ENCODE measurements at places on chromosomes 7 and 10.

- DNase-seq = no peak
These were observed 147.0 kb downstream of the HBP1 start for GRCh38 chr7:107315716-107316220.

GRCh38 chr7:139949629-139950028, 113.1 kb downstream of the PARP12 start:
- DNase-seq = no peak

- DNase-seq = no peak
These were observed 63.3 kb upstream of the PRKG1 start for GRCh38 chr10:51010977-51011376.

DNA sequence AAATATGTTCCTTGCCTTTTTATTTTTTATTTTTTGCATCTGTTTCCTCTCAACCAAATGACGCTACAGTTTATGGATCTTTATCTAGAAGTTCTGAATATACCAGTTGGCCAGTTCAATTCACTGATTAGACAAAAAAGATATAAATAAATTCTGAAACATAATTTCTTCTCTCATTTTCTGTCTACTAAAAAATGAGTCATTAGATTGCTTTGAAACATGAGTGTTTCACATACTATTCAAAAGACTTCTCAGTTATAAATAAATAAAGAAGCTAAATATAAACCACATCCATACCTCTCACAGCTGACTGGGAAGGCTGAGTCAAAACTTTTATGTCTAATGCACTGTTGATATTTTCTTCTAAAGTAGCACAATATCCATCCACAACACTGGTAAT, 97.6 kb upstream of the GPR22 start:
- DNase-seq = no peak

GRCh38 chr10:109743574-109743973, 179.7 kb downstream of the XPNPEP1 start:
- no peak for DNase-seq

- no peak for DNase-seq
These were observed 3.0 kb downstream of the UCMA start for GRCh38 chr10:13231190-13231589.

DNA sequence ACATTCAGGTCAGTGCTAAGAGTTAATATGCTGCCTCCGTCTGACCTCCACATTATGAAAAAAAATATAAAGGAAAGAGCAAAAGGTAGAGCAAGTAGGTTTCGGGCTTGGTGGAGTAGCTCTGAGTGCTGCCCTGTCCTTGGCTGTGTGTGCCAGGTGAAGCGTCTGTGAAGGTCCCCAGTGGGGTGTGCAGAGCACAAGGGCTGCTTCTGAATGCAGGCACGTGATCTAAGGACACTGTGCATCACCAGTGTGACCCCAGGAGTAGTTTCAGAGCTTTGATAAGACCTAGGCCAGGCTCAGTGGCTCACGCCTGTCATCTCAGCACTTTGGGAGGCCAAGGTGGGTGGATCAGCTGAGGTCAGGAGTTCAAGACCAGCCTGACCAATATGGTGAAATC, 36.0 kb downstream of the KLF6 start:
- no peak for DNase-seq

DNA sequence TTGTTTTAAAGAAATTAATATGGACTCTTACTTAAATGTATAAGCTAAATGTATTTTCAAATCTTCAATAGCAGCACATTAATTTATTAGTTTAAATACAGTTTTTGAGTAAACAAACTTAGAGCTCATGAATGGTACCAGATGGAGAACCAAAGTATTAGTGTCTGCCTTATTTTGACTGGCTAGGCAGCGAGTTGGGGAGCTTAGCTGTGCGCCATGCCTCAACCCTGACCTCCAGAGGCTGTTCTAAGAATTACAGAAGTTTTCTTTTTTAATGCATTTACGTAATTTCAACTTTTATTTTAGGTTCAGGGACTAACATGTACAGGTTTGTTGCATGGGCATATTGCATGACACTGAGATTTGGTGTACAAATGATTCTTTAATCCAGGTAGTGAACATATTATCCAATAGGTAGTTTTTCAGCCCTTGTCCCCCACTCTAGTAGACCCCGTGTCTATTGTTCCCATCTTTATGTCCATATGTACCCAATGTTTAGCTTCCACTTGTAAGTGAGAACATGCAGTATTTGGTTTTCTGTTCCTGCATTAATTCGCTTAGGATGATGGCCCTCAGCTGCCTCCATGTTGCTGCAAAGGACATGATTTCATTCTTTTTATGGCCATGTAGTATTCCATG, 166.8 kb downstream of the IQUB start:
- DNase-seq = no peak

DNA sequence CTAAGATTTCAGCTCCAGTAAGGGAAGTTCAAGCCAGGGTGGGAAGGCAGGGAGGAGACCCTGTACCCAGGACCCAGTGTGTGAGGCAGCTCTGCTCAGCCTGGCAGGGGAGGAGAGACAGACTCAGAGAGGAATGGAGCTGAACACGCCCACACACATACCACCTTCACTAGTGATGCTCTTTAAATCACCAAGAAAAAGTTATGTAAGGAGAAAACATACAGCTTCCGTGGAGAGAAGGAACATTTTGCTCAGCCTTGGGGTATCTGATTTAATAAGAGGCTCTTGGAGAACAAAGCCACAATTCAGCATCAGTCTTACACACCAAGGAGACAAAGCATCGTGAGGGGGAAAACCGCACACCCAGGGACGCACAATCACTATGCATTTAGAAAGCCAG, 62.9 kb downstream of the PRKAG2 start:
- no peak for DNase-seq

DNA sequence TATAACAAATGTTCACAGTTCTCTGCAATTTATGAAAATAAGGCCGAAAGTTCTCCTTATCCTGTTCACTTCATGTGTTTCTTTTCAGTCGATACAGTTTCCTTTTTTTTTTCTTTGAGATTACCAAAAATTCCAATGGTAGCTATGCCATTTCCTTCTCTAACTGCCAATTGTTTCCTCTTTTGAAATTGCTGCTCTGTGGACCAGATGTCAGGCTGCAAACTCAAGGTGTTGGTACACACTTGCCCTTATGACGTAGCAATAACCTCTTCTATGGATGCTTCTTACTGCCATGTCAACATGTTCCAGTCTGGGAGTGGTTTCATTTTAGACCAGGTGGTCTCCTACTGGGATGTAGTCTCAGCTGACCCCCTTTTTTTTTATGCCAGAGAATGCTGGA, 52.9 kb downstream of the CASD1 start:
- no peak for DNase-seq

DNA sequence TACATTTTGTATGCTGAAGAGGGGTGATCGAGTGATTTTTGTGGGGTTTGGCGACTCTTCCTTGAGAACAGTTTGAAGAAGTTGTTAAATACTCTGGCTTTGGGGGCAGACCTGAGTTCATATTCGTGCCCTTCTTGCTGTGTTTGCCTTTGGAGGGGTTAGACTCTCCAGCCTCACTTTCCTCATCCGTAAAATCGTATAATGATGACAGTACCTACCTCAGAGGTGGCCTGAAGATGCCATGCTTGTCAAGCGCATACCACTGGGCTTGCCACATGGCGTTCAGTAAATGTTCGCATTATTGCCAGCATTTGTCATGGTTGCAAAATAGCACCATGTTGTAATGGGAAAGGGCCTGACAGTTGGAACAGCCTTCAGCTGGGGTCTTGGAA, 1.3 kb downstream of the STK17A start:
- no peak for DNase-seq

DNA sequence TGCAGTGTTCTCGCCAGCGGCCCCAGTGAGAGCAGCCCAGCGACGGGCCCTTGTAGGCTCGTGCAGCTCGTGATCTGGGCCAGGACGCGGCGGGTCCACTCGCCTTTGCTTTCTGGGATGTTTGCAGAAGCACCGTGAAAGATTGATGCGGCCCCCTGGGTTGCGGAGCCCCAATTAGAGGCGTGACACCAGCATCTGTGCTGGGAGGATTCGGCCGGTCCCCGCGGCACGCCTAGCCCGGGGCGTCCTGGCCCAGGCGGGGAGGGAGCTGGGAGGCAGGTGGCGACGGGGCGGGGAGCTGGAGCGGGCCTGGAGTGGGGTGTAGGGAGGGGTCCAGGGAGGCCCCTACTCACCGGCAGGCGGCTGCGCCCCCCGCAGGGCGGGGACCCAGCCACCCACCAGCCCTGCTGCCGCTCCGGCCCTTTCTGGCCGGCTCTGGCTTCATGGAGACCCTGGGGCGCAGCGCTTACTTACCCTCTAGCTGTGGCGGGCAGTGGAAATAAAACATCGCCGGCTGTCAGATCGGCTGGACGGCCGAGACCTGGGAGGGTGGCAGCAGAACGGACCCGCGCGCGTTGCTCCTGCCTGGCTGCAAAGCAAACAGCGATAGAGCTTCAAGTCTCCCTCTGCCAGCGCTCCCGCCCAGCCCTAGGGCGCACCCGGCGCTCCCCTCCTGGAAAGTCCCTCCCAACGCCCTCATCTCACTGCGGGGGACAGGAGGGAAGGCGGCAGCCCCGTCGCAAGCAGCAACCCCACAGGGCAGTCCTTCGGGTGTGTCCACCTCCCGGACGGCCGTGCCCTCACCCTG, 752 bp downstream of the DRGX start:
- no peak for DNase-seq

DNA sequence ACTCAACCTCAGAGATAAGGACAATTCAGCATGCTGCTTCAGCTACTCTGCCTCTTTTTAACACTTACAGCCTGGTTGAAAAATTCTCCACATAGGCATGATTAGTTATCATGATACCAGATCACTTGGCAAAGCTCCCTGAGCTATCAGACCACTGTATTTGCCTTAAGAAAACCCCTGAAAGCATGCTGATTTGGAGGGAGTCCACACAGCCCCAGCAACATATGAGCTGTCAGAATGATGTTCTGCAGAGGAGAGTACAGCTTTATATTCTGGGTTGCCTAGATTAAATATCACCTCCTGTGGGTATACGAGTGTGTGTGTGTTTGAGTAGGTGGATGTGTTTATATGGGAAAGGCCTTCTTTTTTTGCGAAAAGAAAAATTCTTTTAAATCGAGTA, 170.2 kb upstream of the CHRM2 start:
- DNase-seq = no peak

DNA sequence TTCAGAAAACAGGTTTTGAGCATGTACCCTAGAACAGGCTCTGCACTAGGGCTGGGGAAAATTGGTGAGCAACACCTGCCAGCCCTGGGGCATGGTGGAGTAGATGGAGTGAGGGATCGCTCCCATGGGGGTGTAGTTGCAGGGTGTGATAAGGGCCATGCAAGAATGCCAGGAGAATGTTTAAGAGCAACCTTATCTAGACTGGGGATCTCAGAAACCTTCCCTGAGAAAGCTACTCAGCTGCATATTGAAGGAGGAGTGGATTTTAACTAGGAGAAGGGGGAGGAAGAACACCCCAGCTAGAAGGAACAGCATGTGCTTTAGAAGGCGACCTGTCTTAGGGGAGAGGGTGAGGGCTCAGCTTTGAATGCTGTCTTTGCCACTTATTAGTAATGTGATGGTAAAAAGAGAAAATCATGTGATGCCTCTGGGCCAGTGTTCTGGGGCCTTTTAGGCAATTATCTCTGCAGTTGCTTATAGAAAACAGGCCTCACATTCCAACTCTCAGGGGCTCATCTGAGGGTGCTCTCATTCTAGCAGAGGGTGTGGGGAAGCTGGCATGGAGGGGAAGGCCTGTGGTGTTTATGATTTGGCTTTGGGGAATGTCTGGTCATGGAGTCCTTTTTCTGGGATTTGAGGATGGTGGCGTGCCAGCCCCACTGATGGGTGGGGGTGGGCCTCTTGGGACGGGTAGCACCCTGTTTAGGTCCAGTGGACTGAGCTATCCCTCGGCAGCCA, 225.4 kb downstream of the BMPER start:
- no peak for DNase-seq

GRCh38 chr7:25031007-25031406, 51.0 kb upstream of the OSBPL3 start:
- no peak for DNase-seq

DNA sequence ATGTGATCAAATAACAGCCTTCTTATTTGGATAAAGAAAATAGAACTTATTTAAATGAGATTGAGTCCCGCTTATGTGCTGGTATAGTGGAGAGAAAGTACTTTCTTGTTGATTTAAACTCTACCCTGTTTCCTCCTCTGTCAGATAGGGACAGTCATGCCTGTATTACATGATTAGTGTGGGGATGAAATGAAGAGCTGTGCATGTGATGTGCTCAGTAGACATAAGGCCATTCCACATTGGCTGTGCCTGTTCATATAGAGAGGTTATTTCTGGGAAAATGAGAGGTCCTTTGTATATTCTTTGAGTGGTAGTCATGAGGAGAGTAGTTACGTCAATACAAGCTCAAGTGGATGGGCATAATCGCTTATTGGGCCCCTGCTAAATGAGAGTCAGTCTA, 5.7 kb downstream of the MTURN start:
- DNase-seq = no peak

DNA sequence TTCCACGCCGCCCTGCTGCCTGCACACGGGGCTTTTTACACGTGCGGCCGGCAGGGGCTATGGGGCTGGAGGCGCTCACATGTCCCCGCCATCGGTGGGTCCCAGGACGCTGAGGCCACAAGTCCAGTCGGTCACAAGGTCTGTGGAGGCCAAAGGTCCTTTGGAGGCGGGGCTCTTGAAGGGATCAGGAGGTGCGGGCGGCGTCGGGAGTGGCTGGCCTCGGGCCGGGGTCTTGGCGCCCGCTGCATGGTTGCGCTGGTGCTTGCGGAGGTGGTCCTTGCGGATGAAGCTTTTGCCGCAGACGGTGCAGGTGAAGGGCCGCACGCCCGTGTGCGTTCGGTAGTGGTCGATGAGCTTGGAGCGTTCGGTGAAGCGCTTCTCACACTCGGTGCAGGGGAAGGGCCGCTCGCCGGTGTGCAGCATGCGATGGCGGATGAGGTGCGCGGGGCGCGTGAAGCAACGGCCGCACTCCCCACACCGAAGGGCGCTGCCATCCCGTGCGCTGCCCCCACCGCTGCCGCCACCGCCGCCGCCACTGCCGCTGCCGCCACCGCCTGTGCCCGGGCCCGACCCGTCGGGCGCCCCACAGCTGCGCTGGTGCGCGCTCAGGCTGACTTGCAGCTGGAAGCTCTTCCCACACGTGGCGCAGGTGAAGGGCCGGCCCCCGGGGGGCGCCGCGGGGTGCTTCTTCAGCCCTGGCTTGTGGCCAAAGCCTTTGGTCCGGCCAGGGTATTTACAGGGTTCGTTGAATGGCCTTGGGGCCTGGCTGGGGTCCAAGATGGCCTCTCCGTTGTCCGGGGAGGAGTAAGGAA, 13.7 kb upstream of the ZNF777 start:
- DNase-seq = no peak

DNA sequence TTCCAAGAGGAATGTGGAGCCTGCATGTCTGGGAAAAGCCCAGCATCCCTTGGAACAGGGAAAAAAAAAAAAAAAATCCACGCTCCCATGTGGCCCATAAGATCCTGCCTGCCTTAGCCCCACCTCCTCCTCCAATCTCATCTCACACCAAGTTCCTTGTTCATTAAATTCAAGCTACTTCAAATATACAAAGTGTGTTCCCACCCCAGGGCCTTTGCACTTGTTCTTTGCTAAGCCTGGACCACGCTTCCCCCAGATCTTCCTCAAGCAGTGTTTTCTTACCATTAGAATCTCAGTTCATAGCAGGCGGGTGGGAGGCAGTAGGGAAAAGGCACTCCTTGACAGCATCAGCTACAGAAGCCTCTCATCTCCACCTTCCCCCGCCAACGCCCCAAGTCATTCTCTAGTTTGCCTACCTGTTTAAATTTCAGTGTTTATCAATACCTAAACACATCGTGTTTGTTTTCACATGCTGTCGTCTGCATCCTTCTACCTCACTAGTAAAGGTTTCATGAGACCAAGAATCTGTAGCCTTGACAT, 262.8 kb downstream of the FGFR2 start:
- no peak for DNase-seq

All from omental fat pad (tissue), 4 donors.